ENCODE measurements at places on chromosomes 5 and 9. TPM values are rescaled to one million over a fixed set of nuclear protein-coding genes. Genes with fewer than 3 reads are reported as not detected.

Gene SYNPO
- 769 TPM for total RNA-seq

Gene LIX1
- total RNA-seq = 0.16 TPM

Gene PDGFRB
- 62.9 TPM for total RNA-seq

Gene TEX48
- not detected for total RNA-seq

Gene ZNF346
- 9.9 TPM for total RNA-seq

Gene DBH
- not detected for total RNA-seq

Gene PCSK1
- 0.41 TPM for total RNA-seq

Gene CD274
- total RNA-seq = 12.4 TPM

Gene TLR4
- total RNA-seq = 22.6 TPM

Gene LTC4S
- total RNA-seq = 16.1 TPM

Gene CD14
- 107 TPM for total RNA-seq

Gene GABRG2
- total RNA-seq = not detected

Gene SPARC
- 1,125 TPM for total RNA-seq

Gene ATG12
- total RNA-seq = 31.8 TPM

Gene HK3
- 16.8 TPM for total RNA-seq

Gene CTNND2
- total RNA-seq = 4.8 TPM

Gene GNA14
- 4.2 TPM for total RNA-seq

Gene PCDHGC5
- 0.97 TPM for total RNA-seq

Gene BBLN
- 46.2 TPM for total RNA-seq

Gene REXO4
- 12.2 TPM for total RNA-seq
